Vagina (tissue), 2 donors: ENCODE measurements at places on chromosomes 16 and 17.
A peak's percentile ranks its signal among the peaks of the same experiment; 100 is the strongest.

- peak; percentile 91 for DNase-seq
Measured at GRCh38 chr16:35751191-35751941, 2292.0 kb downstream of the TP53TG3F start.

GRCh38 chr16:50275098-50275415 lies 8.7 kb downstream of the ADCY7 start:
- no peak for DNase-seq

GRCh38 chr16:8620535-8620934 lies 963 bp upstream of the METTL22 start:
- DNase-seq = no peak

GRCh38 chr17:76667786-76668453 lies 24.4 kb upstream of the ST6GALNAC1 start:
- DNase-seq = no peak

- peak; percentile 61 for DNase-seq
Measured at GRCh38 chr16:10738231-10739077, 5.2 kb upstream of the NUBP1 start.

DNA sequence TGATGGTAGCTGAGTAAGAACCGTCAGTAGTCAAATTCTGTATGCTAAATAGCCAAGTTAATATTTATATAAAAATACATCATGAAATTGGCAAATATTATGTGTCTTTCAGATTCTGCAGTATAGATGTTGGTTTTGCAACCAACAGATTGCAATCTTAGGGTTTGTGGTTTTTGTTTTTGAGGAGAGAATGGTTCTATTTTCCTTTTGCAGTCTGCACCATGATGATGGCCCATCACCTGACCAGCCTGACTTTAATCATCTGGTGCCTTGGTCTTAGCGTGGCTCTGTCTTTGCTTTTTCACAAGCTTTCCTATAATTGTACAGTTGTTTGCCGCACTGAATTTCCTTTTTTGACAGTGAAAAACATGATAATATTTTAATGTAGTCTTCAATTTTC lies 50.7 kb downstream of the NUP93 start:
- no peak for DNase-seq
